ENCODE measurements at places on chromosomes 1 and 21.
A peak's percentile ranks its signal among the peaks of the same experiment; 100 is the strongest.

DNA sequence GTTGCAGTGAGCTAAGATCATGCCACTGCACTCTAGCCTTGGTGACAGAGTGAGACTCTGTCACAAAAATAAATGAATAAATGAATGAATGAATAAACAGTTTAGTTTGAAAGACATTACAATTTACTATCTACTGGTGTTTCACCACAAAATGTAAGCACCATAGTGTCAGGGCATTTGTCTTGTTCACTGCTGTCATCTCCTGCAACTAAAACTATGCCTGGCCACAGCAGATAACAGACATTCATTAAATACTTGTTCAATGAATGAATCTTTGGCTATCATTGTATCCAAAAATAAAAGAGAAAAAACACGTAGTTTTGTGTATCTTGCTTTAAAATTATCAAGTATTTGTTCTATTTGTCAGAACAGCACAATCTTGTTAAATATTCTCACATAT lies 32.5 kb downstream of the SASS6 start:
- H3K27me3 ChIP-seq = no peaks in the 10 kb centered on the region
- H3K4me3 ChIP-seq = no peak overlapping the region
- H3K27ac ChIP-seq = no peak overlapping the region
- no peak for DNase-seq

DNA sequence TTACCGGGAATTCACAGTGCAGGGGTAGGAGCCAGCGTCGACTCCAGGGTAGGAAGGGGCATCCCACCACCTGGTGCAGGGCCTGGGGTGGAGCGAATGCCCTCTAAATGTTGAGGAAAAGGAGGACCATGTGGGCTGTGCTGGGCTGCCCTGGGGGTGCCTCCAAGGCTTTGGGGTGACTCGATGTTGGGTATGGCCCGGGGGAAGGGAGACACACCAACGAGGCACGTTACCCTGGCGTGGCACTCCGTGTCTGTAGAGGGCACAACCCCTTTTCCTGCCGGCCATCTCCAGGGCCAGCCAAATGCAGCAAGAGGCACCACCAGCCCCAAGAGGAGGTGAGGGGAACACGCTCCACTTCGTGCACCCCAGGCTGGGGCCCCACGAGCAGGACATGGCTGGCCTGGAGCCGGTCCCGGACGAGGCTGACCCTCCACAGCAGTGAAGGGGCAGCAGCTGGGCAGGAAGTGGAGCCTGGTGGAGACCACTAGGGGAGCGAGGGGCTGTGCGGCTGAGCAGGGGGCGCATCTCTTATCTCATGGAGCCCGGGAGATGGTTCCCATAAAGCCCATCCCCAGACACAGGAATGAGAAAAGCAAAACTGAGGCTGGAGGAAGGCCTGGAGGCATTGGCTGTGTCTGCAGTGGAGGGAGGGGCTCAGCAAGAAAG lies 11.2 kb downstream of the ACTRT2 start:
- peaks cover 10% of the 10 kb centered on the region for H3K4me1 ChIP-seq
- H3K36me3 ChIP-seq = no peaks in the 10 kb centered on the region

- H3K4me3 ChIP-seq = peak overlapping the region; percentile 82
- peaks cover 91% of the 10 kb centered on the region for H3K4me1 ChIP-seq
- H3K36me3 ChIP-seq = no peaks in the 10 kb centered on the region
- peak overlapping the region; percentile 90 for H3K27ac ChIP-seq
- H3K27me3 ChIP-seq = no peaks in the 10 kb centered on the region
Observed at GRCh38 chr1:22104094-22104493, 38.8 kb downstream of the WNT4 start.

GRCh38 chr1:27006683-27007082 lies 6.0 kb downstream of the TENT5B start:
- H3K36me3 ChIP-seq = no peaks in the 10 kb centered on the region
- H3K4me1 ChIP-seq = no peaks in the 10 kb centered on the region
- peaks cover 3% of the 10 kb centered on the region for H3K27me3 ChIP-seq
- no peak overlapping the region for H3K27ac ChIP-seq

- DNase-seq = no peak
- no peaks in the 10 kb centered on the region for H3K27me3 ChIP-seq
- peaks cover under 1% of the 10 kb centered on the region for H3K4me1 ChIP-seq
- H3K27ac ChIP-seq = no peak overlapping the region
Observed at GRCh38 chr1:76048219-76048618, 26.3 kb upstream of the ST6GALNAC3 start.

GRCh38 chr1:183090391-183091006 lies 67.3 kb downstream of the LAMC1 start:
- H3K4me1 ChIP-seq = no peaks in the 10 kb centered on the region
- H3K27ac ChIP-seq = no peak overlapping the region
- DNase-seq = no peak
- no peak overlapping the region for H3K4me3 ChIP-seq
- peaks cover 12% of the 10 kb centered on the region for H3K27me3 ChIP-seq

DNA sequence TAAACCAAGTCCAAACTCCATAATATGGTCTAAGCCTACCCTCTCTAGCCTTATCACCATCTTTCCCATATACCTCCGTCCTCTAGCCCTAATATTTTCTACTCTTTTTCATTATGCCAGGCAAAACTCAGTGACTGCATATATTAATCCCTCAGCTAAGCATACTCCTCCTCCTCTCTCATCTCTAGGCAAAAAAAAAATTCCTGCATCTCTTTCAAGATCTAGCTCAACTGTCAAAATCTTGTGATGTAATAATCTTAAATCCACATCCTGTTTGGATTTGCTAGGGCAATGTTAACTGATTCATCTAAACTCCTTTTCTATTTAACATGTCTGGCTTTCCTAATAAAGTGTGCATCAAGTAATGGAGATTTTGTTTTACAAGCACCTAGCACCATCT lies 20.4 kb downstream of the PRPF38A start:
- H3K27ac ChIP-seq = peak overlapping the region; percentile 95
- H3K4me1 ChIP-seq = peaks cover 45% of the 10 kb centered on the region
- peak overlapping the region; percentile 54 for H3K4me3 ChIP-seq
- H3K36me3 ChIP-seq = peaks cover 13% of the 10 kb centered on the region
- no peaks in the 10 kb centered on the region for H3K27me3 ChIP-seq
- DNase-seq = no peak

Measured in naive thymus-derived CD8-positive, alpha-beta T cell (primary cell).